ENCODE measurements at places on chromosomes 16 and 17. TPM values are rescaled to one million over a fixed set of nuclear protein-coding genes. Genes with fewer than 3 reads are reported as not detected.

Gene ASGR2
- not detected for total RNA-seq

Gene PDF
- total RNA-seq: 17.6 TPM

Gene HBZ
- total RNA-seq: not detected

Gene BEAN1
- total RNA-seq: not detected

Gene GFOD2
- 13.7 TPM for total RNA-seq

Gene MFAP4
- not detected for total RNA-seq

Gene SHCBP1
- total RNA-seq: 50.5 TPM

Gene PPP1R1B
- total RNA-seq: not detected

Gene CCL4L2
- total RNA-seq: 58.6 TPM

Gene IGSF6
- total RNA-seq: 0.12 TPM

Gene PERCC1
- total RNA-seq: not detected

Gene C1QTNF8
- not detected for total RNA-seq

Gene CCDC92B
- not detected for total RNA-seq

Gene SCNN1B
- not detected for total RNA-seq

Gene TPSG1
- not detected for total RNA-seq
